ENCODE measurements at places on chromosomes 3 and 15.

GRCh38 chr3:187774185-187774789 lies 29.0 kb upstream of the BCL6 start:
- DNase-seq: no peak

- no peak for DNase-seq
These were observed 17.1 kb downstream of the RBP1 start for GRCh38 chr3:139522421-139522820.

DNA sequence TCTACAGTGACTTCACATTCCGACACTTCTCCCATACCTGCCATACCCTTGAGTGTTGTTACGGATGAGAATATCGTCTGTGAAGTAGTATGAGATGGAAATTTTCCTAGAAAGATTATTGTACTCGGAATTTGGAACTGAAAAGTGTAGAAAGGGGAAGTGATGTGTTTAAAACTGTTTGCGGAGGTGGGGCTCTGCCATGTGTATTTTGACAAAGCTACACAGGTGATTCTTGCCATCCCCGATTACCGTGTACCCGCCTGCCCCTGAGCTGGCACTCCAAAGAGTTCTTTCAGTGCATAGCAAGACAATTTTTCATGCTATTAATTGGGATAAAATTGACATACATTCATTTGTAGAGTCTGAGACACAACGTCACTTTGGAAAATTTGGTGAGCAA lies 81.7 kb downstream of the OPA1 start:
- DNase-seq: no peak

- no peak for DNase-seq
These were observed 17.7 kb downstream of the FEM1B start for GRCh38 chr15:68295014-68295805.

- no peak for DNase-seq
These were observed 14.7 kb downstream of the GPD1L start for GRCh38 chr3:32121137-32121536.
